ENCODE measurements at places on chromosomes 3 and 15.
A peak's percentile ranks its signal among the peaks of the same experiment; 100 is the strongest.

DNA sequence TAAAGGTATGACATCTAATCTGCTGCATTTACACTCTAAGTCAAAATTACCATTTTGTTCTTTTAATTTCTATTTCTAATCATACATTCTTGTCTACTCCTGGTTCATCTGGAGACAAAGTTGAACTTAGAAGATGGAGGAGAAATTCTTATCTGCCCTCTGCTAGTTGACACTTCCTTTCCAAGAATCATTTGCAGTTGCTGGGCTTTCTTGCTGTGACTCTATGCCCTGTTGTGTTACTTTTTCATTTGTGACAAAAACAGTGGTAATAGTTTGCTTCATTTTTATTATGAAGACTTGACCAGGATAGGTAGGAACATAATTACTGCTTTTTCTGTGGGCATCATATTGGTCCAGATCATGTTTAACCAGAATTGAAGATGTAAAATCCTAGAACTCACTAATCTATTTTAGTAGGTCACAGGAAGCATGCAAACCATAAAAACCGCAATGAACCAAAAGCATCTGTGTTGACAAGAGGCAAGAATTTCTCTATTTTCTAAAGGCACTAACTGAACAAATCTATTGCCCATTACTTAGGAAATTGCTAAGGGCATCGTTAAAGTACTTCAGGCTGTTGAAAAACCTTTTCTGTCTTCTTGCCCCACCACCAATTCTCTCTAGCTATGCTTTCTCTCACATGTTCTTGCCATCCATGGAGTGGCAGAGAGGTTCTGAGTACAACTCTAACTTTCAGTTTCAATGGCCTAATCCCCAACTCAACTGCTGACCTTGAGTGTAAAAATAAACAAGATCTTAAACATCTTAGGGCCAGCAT, 4.2 kb upstream of the CCR2 start:
- no peak for DNase-seq

- no peak for DNase-seq
These were observed 86.9 kb downstream of the DCLK3 start for GRCh38 chr3:36677331-36678007.

- peak; percentile 35 for DNase-seq
These were observed 35.6 kb upstream of the GYG1 start for GRCh38 chr3:148955544-148956346.

GRCh38 chr3:168049367-168049974, 46.3 kb downstream of the GOLIM4 start:
- no peak for DNase-seq

DNA sequence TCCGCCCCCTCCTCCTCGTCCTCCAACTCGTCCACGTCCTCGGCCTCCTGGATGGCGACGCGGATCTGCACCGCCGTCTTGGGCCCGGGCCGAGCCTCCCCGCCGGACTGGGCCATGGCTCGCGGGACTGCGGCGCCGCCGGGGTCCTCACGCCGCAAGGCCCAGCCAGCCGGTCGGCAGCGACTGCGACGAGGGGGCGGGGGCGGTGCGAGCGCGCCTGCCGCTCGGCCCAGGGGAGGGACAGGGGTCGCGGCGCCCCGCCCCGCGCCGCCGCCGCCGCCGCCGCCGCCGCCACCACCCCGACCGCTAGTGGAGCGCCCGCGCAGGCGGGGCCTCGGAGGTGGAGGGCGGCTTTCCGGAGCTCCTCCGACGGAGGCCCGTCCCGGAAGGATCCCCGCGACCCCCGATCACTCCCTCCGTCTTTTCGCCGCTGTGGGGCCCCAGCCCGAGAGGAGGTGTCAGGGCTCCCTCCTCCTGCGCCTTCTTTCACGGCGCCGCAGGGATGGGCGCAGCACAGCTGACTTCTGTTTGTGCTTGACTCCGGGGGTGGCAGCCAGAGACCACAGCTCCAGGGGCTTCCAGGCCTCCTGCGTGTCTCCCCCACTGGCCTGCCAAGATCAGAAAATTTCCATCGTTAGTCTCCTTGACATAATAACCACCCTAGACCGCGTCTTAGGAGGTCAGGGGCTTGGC, at the start of gene LARP6:
LARP6 (minus strand) TSS at position 185 of the 693 bp plus-strand sequence; CDS start at position 116, 69 bp downstream.
- no peak for DNase-seq

GRCh38 chr3:33067484-33067883, 29.5 kb downstream of the GLB1 start:
- DNase-seq = peak; percentile 15

DNA sequence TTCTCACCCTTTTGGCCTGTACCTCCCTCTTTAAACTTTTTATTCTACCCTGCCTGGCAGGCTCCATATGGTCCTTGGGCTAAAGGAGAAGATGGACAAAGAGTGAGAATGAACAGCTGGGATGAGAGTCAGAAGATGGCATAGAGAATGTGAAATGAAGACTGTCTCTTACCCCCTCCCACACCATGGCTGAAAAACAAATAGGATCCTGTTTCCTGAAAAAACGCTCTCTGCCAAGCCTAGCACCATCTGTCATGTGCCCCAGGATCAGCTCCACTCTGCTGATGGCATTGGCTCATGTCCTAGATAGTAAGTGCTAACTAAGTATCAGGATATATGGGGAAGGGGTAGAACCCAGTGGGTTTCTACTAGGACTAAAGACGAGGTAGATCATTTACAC, 238.6 kb downstream of the MEX3B start:
- DNase-seq = no peak

GRCh38 chr15:37824717-37825382, 109.6 kb upstream of the TMCO5A start:
- no peak for DNase-seq

DNA sequence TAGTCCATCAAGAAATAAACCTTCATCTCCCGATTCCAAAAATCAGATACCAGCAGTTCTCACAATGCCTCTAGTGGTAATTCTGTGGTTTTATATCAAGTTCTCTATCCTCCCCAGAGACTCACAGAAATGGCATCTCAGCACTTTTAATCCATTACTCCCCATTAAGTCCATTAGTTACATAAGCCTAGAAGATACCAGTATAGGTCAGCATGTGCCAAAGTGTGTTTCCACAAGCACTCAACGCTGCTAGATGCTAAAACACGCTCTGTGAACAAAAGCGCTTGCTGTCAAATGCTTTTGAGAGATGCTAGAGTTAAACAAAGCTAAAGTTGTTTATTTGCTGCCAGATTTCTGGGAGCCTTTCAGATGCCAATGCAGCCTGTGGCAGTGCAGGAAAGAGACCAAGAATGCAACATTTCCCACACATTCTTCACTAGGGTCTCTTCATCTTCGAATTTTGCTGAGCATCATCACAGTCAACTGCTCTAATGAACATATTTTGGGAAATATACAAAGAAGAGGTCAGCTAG, 918.8 kb upstream of the CFAP20DC start:
- DNase-seq = no peak

DNA sequence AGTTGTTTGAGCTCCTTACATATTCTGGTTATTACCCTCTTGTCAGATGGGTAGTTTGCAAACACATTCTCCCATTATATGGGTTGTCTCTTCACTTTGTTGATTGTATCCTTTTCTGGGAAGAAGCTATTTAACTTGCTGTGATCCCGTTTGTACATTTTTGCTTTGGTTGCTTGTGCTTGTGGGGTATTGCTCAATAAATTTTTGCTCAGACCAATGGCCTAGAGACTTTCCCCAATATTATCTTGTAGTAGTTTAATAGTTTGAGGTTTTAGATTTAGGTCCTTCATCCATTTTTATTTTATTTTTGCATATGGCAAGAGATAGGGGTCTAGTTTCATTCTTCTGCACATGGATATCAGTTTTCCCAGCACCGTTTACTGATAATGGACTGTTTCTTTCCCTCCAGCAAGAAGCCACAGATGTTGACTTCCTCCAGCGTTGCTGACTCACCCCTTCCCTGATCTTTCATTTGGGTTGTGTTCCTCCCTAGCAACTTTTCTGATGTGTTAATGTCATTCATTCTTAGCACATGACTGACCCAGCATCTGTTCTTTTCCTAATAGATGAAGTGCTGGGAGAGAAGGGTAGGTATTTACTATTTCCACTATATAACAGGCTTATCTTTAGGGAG, 166.7 kb upstream of the SGO1 start:
- peak; percentile 11 for DNase-seq

DNA sequence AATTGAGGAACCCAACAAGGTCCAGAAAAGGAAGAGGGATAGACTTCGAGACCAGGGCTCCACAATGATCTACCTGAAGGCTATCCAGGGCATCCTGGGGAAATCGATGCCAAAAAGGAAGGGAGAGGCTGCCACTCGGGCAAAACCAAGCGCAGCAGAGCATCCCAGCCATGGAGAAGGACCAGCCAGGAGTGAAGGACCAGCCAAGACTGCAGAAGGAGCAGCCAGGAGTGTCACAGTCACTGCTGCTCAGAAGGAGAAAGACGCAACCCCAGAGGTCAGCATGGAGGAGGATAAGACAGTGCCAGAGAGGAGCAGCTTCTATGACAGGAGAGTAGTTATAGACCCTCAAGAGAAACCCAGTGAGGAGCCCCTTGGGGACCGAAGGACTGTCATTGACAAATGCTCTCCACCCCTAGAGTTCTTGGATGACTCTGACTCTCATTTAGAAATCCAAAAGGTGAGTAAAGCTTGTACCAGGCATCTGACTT, 12.0 kb downstream of the TATDN2 start:
- no peak for DNase-seq

Data from erythroblast (primary cell).